ENCODE measurements at places on chromosomes 3 and 15. TPM values are rescaled to one million over a fixed set of nuclear protein-coding genes. Genes with fewer than 3 reads are reported as not detected.

BMF gene
- 10.8 TPM for total RNA-seq

CD80 gene
- 0.80 TPM for total RNA-seq

SKOR1 gene
- total RNA-seq, result 0.16 TPM

TM4SF1 gene
- total RNA-seq, result not detected

TGM5 gene
- 0.45 TPM for total RNA-seq

COPG1 gene
- total RNA-seq, result 130 TPM

RCN2 gene
- 34.7 TPM for total RNA-seq

ANAPC13 gene
- 68.0 TPM for total RNA-seq

- DNase-seq, result no peak
Observed at GRCh38 chr3:124352149-124352539, 360.2 kb upstream of the ROPN1 start.

DNA sequence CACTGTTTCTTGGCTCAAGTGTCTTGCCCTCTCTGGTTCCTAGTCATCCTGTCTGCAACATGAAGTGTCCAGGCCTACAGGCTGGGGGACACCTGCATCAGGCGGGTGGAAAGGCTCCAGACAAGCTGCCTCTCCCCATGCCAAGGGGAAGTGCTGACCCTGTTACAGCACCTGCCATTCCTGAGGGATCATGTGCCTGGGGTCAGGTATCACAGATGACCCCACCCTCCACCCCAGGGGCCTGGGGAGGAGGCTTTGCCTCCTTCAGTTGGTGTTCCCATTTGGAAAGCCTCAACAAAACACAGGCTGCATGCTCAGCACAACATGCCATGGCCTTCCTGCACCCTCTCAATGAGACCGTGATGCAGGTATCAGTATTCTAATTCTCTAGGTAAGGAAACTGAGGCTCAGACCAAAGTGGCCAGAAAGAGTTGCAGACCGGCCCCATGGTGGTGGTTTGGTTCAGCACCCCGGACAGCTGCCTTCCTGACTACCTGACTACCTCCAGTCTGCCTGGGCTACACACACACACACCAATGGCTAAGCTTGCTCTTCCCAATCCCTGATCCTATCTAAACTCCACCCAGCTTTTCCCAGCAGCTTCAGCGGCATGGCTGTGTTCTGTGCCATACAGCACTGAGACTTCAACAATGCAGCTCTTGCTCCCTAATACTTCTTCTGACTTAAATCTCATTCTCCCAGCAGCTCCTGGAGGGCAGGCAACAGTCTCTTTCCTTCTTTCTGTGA lies 69.7 kb upstream of the LINGO1 start:
- DNase-seq, result no peak

DNA sequence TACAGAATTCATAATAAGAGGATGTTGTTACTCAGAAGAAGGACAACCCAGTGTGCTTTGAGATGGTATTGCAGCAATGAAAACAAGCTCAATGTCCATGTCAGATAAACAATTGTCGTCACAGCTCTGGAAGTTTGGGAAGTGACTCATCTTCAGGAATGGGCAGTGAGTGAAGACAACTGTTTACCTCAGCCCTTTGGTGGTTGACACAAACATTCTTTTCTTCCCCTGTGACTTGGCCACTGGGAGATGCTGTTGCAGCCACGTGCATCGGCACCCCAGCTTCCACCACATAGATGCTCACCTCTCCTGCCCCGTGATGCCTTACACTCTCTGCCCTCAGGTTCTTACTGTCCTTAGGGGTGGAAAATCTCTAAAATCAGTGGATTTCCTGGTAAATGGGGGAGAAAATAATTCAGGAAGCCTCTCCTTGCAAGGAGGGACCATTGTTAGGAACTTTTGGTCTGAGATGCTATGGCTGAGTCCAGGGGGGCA lies 114.1 kb upstream of the GALNT15 start:
- no peak for DNase-seq

DNA sequence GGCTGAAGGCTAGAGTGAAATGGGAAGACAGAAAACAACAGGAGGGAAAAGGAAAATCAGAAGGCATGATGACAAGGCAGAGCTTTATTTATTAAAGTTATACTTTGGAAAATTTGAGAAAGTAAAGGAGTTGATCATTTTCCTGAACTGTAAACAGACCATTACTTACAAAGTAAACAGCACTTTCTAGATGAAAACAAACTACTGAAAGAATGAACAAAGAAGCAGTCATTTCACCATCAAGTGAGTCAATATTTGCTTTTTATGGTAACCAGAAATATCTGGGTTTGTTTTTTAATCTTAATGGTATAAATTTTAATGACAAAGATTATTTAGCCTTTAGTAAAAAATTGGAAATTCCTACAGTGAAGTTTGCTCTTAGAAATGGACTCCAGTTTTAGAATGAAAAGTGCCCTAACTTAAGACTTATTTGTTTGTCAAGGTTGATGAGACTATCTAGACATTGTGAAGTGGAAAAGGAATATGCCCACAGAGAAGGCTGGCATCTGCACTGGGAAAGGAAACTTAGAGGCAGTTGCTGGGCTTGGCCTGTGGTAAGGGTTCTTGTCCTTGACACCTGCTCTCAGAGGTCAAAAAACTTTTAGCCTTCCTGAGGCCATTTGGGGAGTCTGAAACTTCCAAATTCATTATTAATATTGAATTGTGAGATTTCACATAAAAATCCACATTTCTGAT lies 47.2 kb downstream of the SPTSSB start:
- no peak for DNase-seq

GRCh38 chr3:9226326-9226725 lies 23.1 kb downstream of the SRGAP3 start:
- DNase-seq, result no peak

DNA sequence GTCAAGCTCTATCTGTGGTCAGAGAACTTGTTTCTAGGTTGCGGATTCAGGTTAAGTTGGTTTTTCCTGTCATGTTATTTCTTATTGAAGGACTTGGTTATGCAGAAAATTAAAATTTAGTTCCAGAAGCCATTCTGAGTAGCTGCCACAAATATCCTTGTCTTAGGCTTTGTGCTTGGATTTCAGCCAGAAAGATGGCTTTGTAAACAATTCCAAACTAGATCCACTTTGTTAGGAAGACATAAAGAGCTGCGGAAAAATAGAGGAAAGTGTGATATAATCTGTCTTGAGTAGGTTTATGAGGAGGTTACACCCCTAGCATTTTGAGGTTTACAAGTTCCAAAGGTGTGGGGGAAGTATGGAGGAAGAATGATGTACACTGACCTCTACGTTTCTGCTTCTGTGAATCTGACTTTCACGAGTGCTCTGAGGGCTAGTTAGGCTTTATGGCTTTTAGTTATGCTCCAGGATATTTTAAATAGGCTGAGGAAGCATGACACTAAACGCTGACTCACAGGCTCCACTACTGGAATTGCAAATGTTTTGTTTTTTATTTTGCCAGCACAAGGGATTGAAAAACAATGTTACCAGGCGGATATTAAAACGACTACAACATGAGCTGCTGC lies 46.3 kb upstream of the UTS2B start:
- no peak for DNase-seq

- DNase-seq, result no peak
Observed at GRCh38 chr15:68379759-68380290, 52.1 kb downstream of the ITGA11 start.

DNA sequence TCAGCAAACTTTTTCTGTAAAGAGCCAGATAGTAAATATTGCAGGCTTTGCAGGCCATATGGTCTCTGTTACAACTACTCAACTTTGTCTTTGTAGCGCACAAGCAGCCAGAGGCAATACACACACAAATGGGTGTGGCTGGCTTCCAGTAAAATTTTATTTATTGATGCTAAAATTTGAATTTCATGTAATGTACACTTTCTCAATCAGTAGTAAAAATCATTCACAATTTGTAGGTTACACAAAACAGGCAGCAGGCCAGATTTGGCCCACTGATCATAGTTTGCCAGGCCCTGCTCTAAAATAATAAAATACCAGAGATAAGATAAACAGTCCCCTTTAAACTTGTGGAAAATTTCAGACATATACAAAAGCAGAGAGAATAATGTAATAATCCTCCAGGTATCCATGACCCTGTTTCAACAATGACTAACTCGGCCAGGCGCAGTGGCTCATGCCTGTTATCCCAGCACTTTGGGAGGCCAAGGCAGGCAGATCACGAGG lies 330.3 kb downstream of the SHQ1 start:
- DNase-seq, result no peak

DNA sequence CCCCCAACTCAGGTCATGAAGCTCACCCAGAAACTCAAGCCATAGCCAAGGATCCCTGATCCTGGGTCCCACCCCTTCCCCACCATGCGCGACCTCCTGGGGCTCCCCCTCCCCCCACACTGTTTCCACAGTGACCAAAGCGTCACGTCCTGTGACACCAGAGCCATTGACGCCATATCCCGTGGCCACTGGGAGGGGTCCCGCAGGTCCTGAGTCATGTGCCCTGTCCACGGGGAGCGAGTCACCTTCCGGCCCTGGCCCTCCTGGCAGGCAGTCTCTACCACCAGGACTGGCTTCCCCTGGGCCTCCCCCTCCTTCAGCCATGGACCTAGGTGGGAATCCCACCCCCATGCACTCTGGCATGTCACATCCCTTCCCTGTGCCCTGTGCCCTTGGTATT lies 15.6 kb downstream of the SEMA3F start:
- no peak for DNase-seq

GRCh38 chr15:23762026-23762425 lies 74.9 kb upstream of the NDN start:
- no peak for DNase-seq

- peak; percentile 38 for DNase-seq
Observed at GRCh38 chr3:113747283-113748046, 630 bp downstream of the ATP6V1A start.

DNA sequence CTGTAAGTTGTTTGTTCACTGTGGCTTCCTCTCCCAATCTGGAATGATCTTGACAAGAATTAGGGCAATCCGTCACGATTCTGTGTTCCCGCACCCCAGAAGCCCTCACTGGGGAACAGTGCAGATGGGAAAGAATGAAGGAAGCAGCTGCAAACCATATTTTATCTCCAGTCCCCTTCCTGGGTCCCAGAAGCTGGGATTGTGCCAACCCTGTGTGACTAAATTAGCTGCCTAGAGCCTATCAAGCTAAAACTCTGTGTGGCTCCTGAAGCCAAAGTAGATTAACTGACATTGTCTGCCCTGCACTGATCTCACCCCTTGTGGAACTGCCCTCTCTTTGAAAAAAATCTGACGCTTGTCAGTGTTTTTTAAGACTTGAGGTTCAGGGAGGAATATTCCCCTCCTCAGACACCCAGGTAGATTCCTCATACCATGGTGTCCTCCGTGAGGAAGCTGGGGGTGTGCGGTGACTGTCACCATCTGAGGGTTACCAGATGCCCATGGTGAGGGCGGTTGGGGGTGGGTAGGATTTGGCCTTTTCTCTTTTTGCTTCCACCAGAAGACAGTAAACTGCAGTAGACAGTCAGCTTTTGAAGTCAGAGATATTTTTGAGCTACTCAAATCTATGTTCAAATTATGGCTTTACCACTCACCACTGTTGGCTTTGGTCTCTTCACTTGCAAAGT lies 358.3 kb upstream of the TPM1 start:
- DNase-seq, result no peak
